ENCODE measurements at places on chromosomes 11 and 22.
A peak's percentile ranks its signal among the peaks of the same experiment; 100 is the strongest.

GRCh38 chr11:20013346-20014066 is 146.8 kb downstream of the DBX1 start:
- peak; percentile 56 for DNase-seq

- no peak for DNase-seq
Measured at GRCh38 chr11:16242806-16243205, 113.5 kb downstream of the SOX6 start.

GRCh38 chr22:46657996-46658947 is 38.1 kb downstream of the GRAMD4 start:
- no peak for DNase-seq

DNA sequence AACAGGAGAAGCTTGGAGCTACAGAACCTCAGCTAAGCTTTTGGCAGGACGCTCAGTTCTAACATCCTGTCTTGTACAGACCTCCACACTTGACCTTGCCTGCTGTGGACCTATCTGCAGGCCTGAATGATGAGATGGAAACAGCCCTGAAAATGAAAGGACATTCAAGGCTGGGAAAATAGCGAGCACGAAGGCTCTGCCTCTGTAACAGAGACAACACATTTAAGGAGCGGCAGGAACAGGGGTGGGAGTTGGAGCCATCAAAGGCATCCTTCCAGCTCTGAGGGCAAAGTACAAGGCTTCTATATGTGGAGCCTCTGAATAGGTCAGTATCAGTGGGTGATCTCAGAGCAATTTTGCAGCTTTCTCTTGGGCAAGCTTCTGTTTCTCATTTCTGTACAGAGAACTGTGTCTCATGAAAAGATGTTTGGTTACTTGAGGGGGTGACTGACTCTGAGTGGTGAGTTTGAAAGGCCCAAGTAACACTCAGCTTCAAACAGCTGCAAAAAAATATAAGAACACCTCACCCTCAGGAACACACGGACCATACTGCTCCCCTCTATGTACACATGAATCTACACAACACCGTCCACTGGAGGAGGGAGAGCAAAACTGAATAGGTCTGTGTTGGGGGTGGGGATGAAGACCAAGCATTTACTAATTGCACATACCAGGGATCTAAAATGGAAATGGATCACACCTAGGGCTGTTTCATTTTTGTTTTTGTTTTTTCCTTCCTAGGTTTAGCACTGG is 101.6 kb downstream of the CCDC81 start:
- DNase-seq: peak; percentile 54

Data from heart left ventricle (tissue), 16 donors.